Naive thymus-derived CD4-positive, alpha-beta T cell (primary cell): ENCODE measurements at places on chromosomes 4 and X. TPM values are rescaled to one million over a fixed set of nuclear protein-coding genes. Genes with fewer than 3 reads are reported as not detected.

AKAP14 gene
- not detected for total RNA-seq

NHSL2 gene
- 0.95 TPM for total RNA-seq

ARMCX2 gene
- total RNA-seq: 3.2 and 3.9 TPM in 2 replicates

ARAP2 gene
- 43.5 TPM for total RNA-seq

POU3F4 gene
- not detected for total RNA-seq

CLDN34 gene
- not detected in 2 replicates for total RNA-seq

RNF212 gene
- total RNA-seq: 4.1 TPM

DNA sequence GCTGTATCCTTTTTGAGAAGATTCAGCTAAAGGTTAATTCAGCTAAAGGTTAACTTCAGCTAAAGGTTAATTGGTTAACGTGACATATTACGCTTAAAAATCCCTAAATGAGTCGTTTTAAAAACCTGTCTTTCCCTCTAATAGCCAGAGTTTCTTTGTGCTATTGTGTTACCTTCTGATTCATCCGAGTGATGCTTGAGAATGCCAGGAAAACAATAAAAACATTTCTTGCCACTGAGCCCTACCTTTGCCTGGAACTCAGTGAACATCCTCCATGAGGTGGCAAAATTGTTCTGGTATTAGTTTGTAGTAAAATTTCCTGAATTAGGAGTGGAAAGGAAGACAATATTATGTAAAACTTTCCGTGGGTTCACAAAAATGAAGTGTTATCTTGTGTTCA, 13.7 kb upstream of the TMPRSS11E start:
- no peak for DNase-seq
- H3K36me3 ChIP-seq: no peaks in the 10 kb centered on the region
- H3K27me3 ChIP-seq: no peaks in the 10 kb centered on the region
- no peak overlapping the region for H3K27ac ChIP-seq

DNA sequence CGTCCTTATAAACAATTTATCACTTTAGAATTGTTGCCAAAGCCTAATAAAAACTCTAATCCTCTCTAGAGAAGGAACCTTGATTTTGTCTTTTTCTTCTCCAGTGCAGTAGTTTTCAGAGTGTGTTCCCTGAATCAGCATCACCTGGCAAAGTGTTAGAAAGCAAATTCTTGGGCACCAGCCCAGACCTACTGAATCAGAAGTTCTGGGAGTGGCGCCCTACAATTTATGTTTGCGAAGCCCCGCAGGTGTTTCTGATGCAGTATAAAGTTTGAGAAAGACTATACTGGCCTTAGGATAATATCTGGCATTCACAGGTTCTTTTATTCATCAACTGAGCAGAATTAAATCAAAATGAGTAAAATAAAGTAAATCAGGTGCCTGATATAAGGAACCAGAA, 645.8 kb upstream of the ATOH1 start:
- H3K27me3 ChIP-seq: no peaks in the 10 kb centered on the region
- H3K36me3 ChIP-seq: no peaks in the 10 kb centered on the region
- H3K27ac ChIP-seq: no peak overlapping the region
- H3K4me3 ChIP-seq: no peak overlapping the region
- H3K4me1 ChIP-seq: no peaks in the 10 kb centered on the region

DNA sequence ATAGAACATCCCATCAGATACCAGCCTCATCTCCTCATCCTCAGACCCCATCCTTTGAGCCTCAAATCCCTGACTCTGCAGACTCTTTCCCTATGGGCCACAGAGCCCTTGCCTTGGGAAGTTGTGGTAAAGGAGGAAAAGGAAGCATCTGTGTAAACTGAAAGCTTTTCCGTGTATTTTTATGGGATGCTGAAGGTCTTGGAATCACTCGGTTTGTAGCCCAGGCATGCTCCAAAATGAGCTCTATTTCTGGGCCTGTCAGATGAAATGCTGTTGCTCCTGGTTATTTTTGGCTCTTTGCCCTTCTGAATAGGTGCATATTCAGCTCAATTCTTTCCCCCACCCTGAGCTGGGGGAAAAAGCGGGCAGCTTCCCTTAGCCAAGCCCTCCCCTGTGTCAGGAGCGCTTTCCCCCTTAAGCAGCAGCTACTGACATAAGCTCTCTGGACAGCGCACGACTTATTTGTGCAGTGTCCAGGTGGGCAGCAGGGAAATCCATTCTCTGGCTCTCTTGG, 5.0 kb upstream of the SEL1L3 start:
- no peak overlapping the region for H3K4me3 ChIP-seq
- no peaks in the 10 kb centered on the region for H3K4me1 ChIP-seq
- no peak overlapping the region for H3K27ac ChIP-seq
- no peak for DNase-seq
- no peaks in the 10 kb centered on the region for H3K27me3 ChIP-seq

GRCh38 chrX:16743604-16744325, 24.4 kb downstream of the SYAP1 start:
- no peaks in the 10 kb centered on the region for H3K27me3 ChIP-seq
- DNase-seq: no peak
- H3K4me3 ChIP-seq: no peak overlapping the region

DNA sequence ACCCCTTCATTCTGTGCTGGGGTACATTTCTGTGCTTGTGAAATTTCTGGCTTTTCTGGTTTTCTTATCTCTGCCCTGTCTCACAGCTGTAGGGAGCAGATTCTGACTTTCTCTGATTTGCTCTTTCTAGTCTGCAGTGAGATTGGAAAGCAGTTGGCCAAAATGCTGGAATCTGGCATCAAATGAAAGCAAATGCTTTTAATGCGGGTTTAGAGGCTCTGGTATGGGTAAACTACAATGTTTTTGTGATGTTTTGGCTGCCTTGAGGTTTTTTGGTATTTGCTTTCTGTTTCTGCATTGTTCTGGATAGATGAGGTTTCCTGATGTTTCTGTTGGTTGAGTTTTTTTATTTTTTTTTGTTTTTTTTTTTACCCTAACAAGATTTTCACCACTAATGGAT, 23.8 kb downstream of the SMIM20 start:
- no peak overlapping the region for H3K27ac ChIP-seq
- H3K27me3 ChIP-seq: no peaks in the 10 kb centered on the region
- DNase-seq: no peak
- no peaks in the 10 kb centered on the region for H3K4me1 ChIP-seq
- H3K4me3 ChIP-seq: no peak overlapping the region
- H3K36me3 ChIP-seq: no peaks in the 10 kb centered on the region

DNA sequence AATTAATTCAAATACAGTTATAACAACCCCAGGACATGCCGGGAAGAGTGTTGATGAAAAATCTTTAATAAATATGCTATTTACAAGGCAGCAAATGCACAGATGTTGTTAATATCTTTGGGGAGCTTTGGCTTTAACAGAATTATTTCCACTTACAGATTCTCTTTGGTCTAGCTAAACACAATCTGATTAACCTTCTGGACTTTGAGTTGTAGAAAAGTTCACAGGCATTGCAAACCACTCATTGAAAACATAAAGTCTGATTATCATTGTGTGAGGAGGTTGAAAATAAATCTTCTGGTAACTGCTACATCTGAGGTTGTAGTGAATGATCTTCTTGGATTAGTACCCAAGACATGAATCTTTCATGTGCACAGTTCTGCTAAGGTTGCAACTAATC, 255.6 kb downstream of the LHFPL1 start:
- DNase-seq: no peak
- H3K27ac ChIP-seq: no peak overlapping the region
- H3K4me1 ChIP-seq: no peaks in the 10 kb centered on the region
- no peaks in the 10 kb centered on the region for H3K27me3 ChIP-seq
- no peaks in the 10 kb centered on the region for H3K36me3 ChIP-seq

DNA sequence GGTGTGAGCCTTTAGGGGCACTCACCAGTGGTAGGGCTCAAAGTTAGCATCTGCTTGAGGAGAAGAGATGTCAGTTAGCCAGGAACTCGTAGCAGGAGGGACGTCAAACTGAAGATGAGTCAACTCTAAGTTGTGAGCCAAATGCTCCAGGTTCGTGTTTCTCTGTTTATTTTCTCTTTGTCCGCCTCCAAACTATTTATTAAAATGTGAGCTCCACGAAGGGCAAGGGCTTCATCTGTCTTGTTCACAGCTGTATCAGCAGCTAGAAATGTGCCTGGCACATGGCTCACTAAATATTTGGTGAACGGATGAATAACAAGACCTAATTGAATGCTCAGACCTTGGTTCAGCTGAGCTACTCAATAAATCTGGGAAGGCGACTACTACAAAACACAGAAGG, 248.9 kb downstream of the BCOR start:
- no peak overlapping the region for H3K27ac ChIP-seq
- peaks cover 8% of the 10 kb centered on the region for H3K4me1 ChIP-seq
- H3K36me3 ChIP-seq: no peaks in the 10 kb centered on the region
- no peak overlapping the region for H3K4me3 ChIP-seq
- DNase-seq: no peak

GRCh38 chr4:146190456-146190855, 14.9 kb downstream of the LSM6 start:
- no peaks in the 10 kb centered on the region for H3K27me3 ChIP-seq
- H3K4me3 ChIP-seq: no peak overlapping the region
- peaks cover 39% of the 10 kb centered on the region for H3K36me3 ChIP-seq
- no peak overlapping the region for H3K27ac ChIP-seq

DNA sequence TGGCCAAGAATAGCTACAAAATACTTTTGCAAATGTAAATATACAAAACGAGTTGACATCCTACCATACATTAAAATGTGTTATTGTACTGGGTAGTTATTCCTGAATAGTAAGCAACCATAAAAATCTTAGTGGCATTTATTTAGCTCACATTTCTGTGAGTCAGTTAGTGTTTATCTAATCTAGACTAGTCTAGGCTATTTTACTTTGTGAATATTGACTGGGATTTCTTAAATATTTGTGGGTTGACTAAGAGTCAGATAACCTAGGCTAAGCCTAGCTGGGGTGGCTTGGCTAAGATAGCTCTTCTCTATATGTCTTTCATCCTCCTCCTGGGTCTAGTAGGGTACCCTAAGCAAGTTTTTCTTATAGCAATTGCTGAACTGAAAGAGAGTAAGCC, 543.8 kb upstream of the DIAPH2 start:
- H3K36me3 ChIP-seq: no peaks in the 10 kb centered on the region
- no peak for DNase-seq
- no peak overlapping the region for H3K27ac ChIP-seq
- H3K4me3 ChIP-seq: no peak overlapping the region
